Neural crest cell (in vitro differentiated cells): ENCODE measurements at places on chromosomes 13 and 19.
A peak's percentile ranks its signal among the peaks of the same experiment; 100 is the strongest.

DNA sequence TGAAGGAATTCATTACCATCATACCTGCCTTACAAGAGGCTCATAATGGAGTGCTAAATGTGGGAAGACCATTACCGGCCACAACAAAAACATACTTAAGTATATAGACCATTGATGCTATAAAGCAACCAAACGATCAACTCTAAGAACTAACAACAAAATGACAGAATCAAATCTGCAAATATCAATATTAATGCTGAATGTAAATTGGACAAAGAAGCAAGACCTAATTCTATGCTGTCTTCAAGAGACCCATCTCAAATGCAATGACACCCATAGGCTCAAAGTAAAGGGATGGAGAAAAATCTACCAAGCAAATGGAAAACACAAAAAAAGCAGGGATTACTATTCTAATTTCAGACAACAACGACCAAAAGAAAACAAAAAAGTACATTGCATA lies 52.3 kb upstream of the GPC6 start:
- no peak for DNase-seq

DNA sequence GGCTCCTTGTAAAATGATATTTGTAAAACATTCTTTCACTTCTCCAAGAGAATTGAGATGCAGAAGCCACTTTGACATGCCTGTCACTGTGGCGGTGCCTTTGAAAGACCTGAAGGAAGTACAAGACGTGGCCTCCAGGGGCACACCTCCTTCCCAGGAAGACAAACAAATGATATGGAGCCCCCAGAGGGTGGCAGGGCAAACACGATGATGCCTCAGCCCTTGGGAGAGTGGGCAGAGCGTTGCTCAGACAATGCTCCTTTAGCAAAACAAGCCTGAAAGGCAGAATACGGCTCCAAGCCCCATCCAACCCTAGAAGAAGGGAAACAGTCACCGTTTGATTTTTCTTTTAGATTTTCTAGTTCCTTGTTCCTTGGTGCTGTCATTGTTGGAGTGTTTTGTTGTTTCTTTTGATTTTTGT lies 9.2 kb upstream of the ATP12A start:
- DNase-seq, result no peak

DNA sequence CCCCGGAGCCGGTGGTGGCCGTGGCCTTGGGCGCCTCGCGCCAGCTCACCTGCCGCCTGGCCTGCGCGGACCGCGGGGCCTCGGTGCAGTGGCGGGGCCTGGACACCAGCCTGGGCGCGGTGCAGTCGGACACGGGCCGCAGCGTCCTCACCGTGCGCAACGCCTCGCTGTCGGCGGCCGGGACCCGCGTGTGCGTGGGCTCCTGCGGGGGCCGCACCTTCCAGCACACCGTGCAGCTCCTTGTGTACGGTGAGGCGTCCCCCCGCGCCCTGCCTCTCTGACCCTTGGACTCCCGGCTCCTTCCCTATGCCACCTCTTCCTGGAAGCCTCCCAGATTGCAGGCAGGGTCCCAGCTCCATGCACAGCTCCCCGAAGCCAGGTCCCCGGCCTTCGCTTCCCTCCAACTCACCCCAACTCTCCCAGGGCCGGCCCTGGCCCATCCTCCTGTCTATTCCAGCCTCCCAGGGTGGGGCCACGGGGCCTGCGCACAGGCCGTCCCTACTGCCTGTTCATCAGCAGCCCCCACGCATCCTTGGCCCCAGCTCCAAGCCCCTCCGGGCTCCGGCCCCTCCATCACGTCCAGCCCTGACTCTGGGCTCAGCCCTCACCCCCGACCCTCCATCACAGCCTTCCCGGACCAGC lies 1.7 kb downstream of the MADCAM1 start:
- DNase-seq, result no peak

DNA sequence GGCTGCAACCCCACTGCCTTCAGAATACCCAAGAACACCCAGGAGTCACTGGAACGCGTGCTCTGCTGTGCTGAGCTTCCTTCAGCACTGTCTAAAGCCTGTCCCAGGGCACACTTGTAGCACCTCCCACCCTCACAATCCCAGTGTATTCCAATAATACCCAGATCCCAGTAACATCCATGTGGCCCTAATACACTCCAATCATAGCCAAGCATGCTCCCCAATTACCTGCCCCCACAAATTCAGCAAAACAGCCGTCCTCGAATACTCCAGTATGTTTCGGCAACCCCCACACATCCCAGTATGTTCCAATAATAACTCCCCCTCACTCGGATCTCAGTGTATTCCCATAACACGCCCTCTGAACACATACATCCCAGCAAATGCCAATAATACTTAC lies 29.2 kb downstream of the SHANK1 start:
- DNase-seq, result no peak

DNA sequence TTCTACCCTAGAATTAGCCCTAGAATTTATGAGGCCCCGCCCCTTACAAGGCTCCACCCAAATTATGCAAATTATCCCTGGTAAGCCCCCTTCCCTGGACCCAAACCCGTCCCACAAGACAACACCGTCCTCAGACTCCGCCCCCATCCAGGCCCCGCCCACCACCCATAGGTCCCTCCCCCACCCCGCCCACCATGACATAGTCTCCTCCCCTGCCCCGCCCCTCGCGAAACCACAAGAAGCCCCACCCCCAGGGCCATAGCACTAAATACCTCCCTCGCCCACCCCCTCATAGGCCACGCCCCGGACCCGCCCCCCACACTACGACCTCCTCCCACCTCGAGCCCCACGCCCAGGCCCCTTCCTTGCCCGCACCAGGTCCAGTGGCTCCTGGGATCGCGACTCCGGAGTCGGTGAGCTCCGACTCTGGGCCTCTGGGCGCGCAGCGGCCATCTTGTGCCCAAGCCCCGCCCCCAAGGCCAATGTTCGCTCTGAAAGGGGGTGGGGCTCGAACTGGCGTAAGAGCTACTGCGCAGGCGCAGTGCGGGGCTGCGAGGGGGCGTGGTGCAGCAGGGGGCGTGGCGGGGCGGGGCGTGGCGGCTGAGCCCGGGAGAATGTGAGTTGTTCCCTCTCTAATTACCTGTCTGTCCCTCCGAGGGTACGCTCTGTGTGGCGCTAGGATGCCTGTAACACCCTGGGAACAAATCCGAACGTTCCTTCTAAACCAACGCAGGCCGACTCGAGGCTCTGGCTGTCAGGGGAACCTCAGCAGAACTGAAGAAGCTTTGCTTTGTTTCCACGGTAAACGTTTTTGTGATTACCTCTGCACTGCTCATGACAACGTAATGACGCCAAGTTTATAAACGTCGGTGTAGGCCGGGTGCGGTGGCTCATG lies at the start of gene ZNF784:
Gene ZNF784 (minus strand): TSS at position 458 of the 895 bp plus-strand sequence. CDS start 5 bp downstream, at position 453.
- DNase-seq, result peak; percentile 96

- peak; percentile 45 for DNase-seq
Observed at GRCh38 chr19:7505682-7506384, 10.1 kb upstream of the ZNF358 start.

DNA sequence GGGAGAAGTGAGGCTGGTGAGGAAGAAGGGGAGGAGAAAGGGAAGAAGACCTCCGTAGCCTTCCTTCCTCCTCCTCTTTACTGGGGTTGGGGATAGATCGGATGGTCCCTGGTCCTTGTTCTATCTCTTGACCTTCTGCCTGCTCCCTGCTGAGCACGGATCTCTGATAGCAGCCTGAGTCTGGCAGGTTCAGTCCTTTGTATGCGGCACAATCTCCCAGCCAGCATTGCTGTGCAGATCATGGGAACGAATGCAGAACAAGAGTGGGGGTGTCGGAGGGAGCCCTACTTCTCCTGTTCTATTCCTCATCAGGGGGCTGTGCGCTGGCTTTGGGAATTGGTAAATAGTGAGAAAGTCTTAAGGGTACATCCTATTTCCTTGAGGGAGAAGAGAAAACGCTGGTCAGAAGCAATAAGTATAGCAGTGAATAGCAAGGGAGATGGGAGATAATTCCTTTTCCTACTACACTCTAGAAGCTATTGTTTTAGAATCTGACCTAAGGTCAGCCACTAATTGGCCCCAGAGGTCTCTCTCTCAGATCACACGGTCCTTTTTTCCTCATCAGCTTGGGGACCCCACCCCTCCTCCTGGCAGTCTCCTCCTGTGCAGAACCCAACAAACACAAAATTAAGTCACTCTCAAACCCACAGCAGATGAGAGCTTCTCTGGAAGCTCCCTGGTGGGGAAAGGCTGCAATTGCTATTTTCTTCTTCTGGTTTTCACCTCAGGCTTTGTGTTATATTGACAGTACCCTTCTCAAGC lies 41.0 kb downstream of the KL start:
- DNase-seq, result no peak

DNA sequence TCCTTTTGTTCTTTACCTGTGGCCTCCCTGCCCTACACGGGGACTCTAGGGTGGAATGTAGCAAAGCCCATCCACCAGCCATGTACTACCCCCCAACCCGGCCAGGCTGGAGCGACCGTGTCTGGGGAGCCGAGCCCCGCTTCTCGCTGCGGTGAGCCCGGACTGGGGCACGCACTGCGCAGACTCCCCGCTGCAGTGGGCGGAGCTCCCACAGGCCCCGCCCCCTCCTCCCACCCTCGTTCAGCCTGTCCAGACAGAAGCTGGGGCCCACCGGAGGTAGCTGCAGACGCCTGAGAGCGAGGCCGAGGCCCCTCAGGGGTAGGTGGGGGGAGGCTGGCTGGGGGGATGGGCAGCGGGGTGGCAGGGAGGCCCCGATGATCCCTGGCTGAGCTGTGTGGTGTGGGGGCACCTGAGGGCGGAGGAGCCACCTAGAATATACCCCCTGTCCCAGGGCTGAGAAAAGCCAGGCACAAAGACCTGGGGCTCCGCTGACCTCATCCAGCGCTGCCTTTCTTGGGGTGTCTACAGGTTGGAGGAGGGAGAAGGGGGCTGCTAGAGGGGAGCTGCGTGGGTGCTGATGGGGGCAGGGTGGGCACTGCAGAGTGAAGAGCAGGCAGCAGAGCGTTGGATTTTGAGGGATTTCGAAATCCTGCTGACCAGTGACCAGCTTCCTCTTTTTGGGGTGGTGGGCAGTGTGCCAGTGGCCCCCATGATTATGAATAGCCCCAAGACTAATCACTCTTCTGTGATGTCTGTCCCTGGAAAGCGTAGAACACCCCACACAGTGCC lies 17.3 kb downstream of the PLD3 start:
- DNase-seq, result peak; percentile 76

DNA sequence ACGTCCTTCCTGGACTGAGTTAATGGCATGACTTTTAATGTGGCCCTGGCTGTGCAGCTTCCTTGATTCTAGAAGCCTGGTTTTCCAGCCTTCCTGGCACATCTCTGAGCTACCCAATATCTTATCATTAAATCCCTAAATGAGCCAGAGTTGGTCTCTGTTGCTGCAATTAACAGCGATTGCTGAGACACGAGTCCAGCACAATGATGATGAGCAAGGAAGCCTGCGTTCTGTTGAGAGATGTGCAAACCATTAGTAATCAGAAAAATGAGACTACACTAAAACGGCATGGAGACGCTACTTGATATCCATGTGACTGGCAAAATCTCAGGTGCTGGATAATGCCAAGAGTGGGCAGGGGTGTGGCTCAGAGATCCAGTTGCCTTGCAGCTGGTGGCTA lies 26.2 kb downstream of the GPR42 start:
- no peak for DNase-seq

- peak; percentile 25 for DNase-seq
Observed at GRCh38 chr19:46944918-46945628, 74.6 kb upstream of the NPAS1 start.

DNA sequence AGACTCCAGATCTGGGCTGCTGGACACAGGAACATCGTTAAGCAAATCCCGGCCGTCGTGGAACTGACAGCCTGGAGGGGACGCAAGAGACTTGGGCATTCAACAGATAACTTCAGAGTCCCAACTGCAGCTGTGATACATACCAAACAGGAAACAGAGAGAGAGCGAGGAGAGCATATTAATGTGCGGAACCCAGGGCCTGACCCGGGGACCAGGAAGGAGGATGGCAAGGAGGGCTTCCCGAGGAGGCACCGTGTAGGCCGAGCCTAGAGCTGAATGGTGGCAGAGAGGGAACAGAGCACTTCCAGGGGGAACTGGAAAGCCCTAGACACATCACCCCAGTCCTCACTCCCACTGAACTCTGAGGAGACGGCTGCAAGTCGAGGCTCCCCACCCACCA lies 68.1 kb downstream of the SIPA1L3 start:
- DNase-seq, result no peak

DNA sequence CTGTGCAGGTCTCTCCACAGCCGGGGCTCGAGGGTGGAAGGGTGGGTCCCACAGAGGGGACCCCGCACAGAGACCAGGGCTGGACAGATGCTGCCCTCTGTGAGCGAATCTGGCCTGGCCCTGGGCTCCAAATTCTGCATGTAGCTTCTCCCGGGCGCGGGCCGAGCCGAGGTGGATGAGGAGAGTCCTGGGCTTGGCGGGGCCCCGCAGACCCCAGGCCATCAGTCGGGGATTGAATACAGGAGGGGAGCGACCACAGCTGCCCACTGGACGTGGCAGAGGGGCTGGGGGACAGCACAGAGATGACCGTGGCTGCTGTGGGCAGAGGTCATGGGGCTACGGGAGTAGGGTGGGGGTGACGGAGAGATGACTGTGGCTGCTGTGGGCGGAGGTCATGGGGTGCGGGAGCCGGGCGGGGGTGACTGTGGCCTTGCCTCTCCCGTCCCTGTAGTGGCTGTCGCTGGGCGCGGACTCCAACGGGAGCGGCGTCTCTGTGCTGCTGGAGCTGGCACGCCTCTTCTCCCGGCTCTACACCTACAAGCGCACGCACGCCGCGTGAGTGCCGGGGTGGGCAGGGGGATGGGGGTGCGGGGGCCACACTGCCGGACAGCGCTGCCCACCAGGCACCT lies 15.5 kb downstream of the NCLN start:
- no peak for DNase-seq

GRCh38 chr19:38695832-38696728 lies 48.2 kb downstream of the CAPN12 start:
- DNase-seq, result no peak

- no peak for DNase-seq
Observed at GRCh38 chr19:44596428-44597130, 16.8 kb upstream of the IGSF23 start.

DNA sequence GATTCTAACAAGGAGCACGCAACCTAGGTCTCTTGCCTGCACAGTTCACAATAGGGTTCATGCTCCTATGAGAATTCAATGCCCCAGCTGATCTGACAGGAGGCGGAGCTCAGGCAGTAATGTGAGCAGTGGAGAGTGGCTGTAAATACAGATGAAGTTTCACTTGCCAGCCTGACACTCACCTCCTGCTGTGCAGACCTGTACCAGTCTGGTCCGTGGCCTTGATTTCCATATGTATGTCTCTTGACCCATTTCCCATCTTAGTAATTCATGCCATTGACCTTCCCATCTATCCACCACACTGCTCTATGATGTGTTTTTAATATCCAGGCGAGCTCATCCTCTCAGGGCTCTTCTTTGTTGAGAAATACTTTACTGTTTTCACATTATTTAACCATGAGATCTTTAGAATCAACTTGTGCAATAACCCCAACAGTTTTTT lies 95.2 kb downstream of the LRCH1 start:
- DNase-seq, result peak; percentile 18
